PC-3 (cell line): ENCODE measurements at places on chromosomes 7 and 10. TPM values are rescaled to one million over a fixed set of nuclear protein-coding genes. Genes with fewer than 3 reads are reported as not detected.

The RNLS gene
- not detected in 2 replicates for total RNA-seq

- DNase-seq, result no peak
Measured at GRCh38 chr10:88077977-88078376, 214.6 kb downstream of the PTEN start.

The CLDN4 gene
- 656 and 724 TPM in 2 replicates for total RNA-seq

DNA sequence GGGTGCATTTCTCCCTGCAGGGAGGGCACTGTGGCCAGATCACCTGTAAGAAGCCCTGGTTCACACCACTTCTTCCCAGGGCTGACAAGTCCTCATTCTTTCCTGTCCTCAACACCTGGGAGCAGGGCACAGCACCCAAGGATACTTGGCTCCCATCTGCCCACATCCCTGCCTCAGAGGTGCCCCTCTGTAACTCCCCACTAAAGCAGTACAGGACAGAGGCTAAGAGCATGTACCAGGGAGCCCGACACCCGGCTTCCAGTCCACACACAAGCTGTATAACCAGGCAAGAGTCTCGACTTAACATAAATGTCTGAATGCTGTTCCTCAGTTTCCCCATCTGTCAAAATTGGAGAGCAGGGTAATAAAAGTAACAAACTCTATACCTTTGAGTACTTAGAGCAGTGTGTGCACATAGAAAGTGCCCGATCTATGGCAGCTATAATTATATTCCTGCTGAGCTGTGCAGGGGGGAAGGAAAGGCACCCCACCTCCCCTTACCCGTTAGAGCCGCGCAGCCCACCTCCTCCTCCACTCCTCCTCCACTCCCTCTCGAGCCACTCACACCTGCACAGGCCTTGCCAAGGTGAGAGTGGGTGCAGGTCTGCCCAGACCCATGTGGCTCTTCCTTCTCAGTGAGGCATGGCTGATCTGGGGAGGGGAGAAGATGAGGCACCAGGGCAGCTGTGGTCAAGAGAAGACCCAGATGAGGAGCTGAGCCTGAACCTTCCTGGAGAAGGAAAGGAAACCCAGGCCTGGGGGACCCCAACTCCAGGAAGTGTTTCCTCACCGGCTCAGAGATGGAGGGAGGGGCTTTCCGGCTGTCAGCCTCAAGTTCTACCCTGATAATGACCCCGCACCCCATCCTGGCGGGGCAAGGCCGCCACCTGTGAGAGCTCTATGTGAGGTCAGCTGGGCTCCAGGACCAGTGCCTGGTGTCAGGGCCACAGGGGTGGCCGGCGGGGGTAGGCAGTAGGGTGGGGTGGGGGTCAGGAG, 22.6 kb downstream of the PODXL start:
- no peak for DNase-seq

GRCh38 chr7:136228171-136228570, 251.0 kb upstream of the MTPN start:
- DNase-seq, result no peak

GRCh38 chr10:114151486-114151885, 22.5 kb downstream of the CCDC186 start:
- DNase-seq, result peak; percentile 81

DNA sequence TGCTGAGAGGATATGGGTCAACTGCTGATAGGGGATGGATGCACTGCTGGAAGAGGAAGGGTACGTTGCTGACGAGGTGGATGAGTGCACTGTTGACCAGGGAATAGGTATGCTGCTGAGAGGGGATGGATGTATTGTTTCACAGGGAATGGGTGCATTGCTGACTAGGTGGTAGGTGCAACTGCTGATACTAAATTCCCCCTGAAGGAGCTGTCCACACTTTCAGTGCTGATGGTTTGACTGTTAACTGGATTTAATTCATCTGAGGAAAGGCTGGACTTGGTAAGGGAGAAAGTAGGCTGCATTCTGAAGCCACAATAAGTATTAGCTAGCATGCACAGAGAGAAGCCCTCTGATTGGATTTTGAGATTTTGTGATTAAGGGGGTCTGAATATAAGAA, 1196.8 kb upstream of the PHF14 start:
- DNase-seq, result no peak

The SAMD8 gene
- 47.4 and 48.6 TPM in 2 replicates for total RNA-seq

DNA sequence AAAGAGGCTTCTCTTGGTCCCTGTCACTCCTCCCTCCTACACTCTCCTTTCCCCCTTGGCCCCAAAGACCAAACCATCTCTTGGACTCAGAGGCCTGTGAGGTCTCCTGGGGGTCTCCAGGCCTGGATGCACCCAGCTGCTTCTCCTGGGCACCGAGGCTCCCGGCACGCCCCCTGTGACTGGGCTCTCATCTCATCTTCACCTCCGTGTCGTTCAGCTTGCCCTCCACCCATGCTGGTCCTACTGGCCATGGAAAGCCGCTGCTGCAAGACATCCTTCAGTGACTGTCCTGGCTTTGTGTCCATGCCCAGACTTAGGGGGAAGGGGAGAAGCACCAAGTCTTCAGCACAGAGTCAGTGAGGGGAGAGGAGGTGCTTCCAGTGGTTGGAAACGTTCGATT, 141.4 kb upstream of the RET start:
- DNase-seq, result no peak

DNA sequence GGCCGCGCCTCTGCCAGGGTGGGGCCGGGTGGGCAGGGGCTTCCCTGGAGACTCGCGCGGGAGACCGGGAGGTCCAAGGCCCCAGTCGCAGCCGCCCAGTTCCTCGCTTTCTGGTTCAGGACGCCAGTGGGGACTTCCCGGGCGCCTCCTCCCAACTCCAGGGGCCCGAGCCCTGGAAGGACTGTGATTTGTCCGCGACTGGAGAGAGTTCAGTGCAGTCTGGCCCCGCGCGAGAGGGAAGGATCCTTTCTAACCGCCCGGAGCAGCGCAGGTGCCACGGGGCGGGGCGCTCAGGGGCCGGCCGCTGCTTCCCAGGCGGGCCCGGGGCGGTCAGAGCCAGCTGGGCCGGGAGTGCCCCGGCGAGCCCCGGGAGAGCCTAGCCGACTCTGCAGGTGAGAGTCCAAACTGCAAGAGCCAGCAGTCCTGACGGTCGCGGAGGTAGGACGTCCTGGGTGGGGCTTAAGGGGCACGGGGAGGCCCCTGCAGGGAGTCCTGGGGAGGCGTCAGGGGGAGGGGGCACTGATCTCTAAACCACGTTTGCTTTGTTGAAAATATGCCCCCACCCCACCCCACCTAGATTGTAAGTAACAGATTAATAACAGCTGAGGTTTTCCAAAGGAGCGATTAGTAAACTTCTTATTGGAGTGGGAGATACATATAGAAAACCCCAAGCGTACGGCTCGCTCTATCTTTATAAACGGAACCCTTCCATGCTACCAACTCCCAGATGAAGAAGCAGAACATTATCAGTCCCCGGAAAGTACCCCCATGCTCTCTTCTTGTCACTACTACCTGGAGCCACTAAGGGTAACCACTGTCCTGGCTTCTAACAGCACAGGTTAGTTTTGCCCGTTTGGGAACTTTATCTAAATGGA, 8.2 kb downstream of the NKX2-3 start:
- DNase-seq, result peak; percentile 47

GRCh38 chr10:124392626-124393342, 25.9 kb downstream of the OAT start:
- DNase-seq, result no peak

DNA sequence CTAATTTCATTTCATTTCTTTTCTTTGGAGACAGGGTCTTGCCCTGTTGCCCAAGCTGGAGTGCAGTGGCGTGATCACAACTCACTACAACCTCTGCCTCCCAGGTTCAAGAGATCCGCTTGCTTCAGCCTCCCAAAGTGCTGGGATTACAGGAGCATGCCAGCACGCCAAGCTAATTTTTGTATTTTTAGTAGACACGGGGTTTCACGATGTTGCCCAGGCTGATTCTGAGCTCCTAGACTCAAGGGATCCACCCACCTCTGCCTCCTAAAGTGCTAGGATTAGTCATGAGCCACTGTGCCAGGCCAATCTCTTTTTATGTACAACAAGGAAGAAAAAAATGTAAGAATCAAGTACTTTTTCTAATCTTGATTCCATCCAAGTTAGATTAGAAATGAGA, 10.7 kb upstream of the KMT2E start:
- DNase-seq, result peak; percentile 63

The DNAH11 gene
- total RNA-seq, result 1.6 and 5.2 TPM in 2 replicates

The METTL27 gene
- 0.35 and 3.3 TPM in 2 replicates for total RNA-seq

- no peak for DNase-seq
Measured at GRCh38 chr10:30803892-30804322, 174.4 kb upstream of the LYZL2 start.

GRCh38 chr10:19629567-19629966, 186.7 kb upstream of the PLXDC2 start:
- no peak for DNase-seq

GRCh38 chr7:30656006-30656957, 26.0 kb downstream of the CRHR2 start:
- DNase-seq, result no peak

The DKK1 gene
- 1,187 and 1,592 TPM in 2 replicates for total RNA-seq

DNA sequence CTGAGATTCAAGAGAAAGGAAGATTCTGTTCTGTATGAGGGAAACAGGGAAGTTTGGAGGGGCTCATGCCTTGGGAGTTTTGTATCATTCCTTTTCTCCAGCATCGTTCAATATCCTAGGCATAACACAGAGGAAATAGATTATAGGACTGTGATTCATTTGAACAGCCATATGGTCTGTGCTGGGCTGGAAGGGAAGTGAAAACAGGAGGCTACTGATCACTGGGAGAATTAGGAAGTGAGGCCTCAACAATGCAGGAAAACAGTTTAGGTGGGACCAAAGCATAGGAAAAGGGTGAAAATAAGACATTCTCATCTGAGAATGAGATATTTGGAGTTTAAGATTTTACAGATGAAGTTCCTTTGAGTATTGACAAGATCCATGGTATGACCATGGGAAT, 70.7 kb upstream of the MKX start:
- no peak for DNase-seq

DNA sequence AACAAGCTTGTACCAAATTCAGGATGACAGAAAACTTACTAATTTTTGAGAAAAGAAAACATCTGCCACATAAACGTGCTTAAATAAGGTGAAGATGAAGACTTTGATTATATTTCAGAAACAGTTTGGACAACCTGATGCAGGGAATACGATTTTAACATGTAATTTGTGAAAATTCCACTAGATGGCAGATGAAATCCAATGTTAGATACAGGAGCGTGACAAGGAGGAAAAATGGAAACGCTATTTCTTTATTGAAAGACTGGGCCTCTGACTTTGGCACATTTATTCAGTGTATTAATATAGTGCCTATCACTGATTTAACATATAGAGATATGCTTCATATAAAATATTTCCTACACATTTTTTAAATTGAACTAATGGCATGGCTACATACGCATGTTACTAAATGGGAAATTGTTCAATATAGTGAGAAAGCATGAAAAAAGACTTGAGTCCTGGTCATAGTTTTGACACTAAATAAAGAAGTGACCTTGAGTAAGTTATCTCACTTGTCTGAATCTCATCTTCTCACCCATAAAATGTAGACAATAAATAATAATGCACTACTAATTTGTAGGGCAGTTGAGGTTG, 60.7 kb downstream of the CD36 start:
- peak; percentile 85 for DNase-seq

DNA sequence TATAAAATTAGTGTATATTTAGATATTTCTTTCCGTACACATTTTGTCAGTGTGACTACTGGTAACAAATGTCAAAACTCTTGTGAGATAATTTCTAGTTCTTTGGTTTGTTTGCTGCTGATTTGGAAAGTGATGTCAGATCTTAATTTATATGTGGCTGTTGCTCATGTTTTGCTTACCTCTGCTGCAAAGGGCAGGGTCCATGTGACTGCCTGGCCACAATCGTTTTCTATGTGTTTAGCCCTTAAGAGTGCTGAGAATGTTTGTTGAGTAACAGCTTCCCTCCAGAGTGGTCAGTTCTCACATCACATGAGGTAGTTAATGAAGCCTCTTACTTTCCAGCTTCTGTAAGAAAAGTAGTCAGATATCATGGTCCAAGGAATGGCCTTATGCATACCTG, 4.2 kb downstream of the NRBF2 start:
- no peak for DNase-seq

The ITPRID1 gene
- total RNA-seq, result not detected in 2 replicates

- peak; percentile 64 for DNase-seq
Measured at GRCh38 chr10:5589661-5590511, 65.1 kb downstream of the CALML3 start.

The MYPN gene
- total RNA-seq, result 6.0 and 7.1 TPM in 2 replicates

- DNase-seq, result no peak
Measured at GRCh38 chr7:149223176-149223575, 16.3 kb upstream of the ZNF212 start.

The CCL24 gene
- total RNA-seq, result not detected in 2 replicates

- no peak for DNase-seq
Measured at GRCh38 chr7:114086914-114087652, 168.3 kb upstream of the PPP1R3A start.

GRCh38 chr7:91814189-91814588, 66.3 kb downstream of the MTERF1 start:
- DNase-seq, result no peak

The TMEM130 gene
- total RNA-seq, result not detected in 2 replicates

DNA sequence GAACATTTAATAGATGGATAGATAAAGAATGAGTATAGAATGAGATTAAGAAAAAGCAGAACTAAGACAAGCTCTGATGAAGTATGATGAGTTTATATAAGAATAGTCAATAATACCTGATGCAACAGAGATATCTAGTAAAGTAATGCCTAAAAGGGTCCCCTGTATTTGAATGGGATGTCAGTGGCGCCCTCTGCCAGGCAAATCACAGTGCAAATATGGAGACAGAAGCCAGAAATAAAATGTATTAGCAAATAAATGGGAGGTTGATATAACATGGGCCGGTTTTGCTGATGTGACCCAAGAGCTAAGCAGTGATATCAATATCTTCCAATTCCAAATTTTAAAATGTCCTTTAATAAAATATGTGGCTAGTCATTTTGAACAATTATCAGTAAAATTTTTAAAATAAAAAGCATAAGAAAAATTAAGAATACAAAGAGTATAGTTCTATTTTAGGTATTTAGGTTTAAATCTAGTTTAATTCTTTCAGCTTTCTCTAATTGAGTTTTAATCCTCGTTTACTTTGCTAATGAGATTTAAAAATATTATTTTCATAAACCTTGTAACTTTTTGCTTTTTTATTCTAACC, 62.6 kb downstream of the ADK start:
- peak; percentile 95 for DNase-seq

DNA sequence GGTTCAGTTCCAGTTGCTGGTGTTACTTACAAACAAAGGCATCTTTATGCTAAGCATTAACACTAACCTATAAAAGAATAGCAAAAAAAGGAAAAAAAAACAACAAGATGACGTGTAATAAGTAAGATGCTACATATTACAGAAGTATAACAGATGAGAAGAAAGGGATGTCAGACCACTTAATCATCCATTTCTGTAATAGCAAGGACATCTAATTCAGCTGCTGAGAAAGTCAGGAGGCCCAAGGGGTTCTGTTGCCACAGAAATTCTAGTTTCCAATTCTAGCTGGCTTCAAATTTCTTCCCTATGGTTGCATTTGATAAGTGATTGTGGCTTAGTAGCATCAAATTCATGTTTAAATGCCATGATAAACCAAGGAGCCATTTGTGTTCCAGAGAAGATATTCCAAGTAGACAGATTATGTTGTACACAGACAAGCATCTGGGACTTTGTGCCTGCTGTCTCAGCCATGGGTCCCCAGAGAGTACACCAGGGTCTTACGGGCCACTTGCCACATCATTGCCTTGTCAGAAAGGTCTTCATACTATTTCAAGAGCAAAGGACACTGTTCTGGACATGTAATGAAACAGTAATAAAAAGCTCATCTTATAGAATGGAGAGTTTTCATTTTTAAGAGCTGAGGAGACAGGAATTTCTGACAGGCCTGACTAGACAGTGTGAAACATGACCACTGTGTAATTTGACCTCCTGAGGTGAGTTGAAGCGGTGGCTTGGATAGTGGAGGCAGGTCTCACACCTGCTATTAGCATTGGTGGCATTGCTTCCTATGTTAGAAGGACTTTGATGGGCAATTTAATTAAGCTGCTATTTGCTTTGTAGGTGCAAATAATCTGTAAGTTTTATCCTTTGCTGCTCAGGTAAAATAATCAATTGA, 4.2 kb upstream of the ASB4 start:
- no peak for DNase-seq
